ENCODE measurements at places on chromosomes 1 and 21.

DNA sequence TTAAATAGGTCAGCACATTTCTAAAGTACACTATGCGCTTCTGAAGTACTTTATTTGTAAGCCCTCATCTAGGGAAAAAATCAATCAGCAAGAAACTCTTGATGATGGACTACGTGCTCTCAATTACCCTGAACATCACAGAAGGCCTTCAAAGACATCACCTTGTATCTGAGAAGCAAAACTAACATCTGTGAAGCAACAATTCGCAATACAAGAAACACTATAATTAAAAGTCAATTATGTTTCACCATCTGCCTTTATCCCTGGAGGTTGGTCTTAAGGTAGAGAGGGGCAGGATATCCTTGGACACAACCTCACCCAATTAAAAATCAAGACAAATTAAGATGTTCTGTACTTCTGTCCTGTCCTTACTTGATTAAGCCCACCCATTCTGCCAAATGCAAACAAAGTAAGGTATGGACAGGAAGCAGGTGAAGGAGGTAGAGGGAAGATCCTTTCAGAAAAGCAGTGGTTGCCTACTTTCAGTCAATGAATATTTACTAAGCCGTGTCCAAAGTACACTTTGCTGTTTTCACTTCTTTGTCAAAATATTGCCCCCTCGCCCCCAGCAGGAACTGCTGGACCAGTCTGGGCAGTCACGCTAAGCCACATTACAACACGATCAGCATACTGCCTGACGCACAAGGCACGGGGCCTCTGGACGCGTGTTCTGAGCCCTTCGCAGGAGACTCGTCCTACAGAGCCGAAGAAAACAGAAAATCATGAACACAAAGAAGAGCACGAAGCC, 887 bp downstream of the SLC19A2 start:
- DNase-seq, result peak; percentile 47

- no peak for DNase-seq
These were observed 138.0 kb downstream of the RERE start for GRCh38 chr1:8679395-8679800.

- DNase-seq, result no peak
These were observed 1.8 kb downstream of the PTBP2 start for GRCh38 chr1:96723377-96723776.

DNA sequence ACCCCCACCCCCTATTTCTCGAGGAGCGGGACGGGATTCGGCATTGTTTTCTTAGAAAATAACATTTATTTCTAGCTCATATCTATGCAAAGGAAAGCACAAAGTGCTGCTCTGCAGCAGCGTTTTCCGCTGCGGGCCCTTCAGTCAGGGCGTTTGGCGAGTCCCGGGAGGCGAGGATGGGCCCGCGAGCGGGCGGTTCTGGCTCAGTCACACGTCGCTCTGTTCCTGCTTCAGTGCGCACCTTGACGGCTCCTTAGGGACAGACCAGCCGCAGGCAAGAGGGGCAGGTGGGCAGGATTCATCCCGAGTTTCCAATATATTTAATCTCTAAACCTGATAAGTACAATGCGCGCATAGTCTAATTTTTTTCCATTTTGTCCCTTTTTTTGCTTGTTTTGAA, 5.7 kb downstream of the DMRTA2 start:
- DNase-seq, result no peak

DNA sequence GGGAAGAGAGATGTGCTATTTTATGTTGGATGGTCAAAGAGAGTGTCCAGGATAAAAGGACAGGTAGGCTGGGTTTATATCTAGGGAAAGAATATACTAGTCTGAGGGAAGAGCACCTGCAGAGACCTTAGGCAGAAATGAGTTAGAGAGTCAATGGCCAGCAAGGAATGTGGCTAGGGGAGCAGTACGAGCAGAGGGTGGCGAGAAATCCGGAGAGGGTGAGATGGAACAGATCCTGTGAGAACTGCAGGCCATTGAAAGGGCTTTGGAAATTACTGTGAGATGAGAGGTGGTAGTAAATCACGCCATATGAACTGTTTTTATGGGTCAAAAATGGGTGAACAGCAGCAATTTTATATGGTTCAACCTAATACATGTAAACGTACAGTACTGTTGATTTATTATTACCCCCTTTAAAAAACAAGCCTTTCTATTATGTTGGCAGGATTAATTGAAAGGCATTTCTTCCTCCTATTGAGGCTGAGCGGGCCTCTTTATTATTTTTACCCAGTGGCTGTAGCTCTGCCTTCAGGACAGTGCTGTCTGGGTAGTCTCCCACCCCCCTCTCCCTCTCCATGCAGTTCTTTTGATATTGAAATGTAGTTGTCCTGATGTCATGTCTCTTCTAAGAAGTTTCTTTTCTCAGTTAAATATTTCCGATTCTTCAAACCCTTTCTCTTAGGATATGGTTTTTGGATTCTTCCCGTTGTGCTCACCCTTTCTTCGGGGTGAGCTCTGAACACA, 75.2 kb upstream of the CD1D start:
- DNase-seq, result no peak

DNA sequence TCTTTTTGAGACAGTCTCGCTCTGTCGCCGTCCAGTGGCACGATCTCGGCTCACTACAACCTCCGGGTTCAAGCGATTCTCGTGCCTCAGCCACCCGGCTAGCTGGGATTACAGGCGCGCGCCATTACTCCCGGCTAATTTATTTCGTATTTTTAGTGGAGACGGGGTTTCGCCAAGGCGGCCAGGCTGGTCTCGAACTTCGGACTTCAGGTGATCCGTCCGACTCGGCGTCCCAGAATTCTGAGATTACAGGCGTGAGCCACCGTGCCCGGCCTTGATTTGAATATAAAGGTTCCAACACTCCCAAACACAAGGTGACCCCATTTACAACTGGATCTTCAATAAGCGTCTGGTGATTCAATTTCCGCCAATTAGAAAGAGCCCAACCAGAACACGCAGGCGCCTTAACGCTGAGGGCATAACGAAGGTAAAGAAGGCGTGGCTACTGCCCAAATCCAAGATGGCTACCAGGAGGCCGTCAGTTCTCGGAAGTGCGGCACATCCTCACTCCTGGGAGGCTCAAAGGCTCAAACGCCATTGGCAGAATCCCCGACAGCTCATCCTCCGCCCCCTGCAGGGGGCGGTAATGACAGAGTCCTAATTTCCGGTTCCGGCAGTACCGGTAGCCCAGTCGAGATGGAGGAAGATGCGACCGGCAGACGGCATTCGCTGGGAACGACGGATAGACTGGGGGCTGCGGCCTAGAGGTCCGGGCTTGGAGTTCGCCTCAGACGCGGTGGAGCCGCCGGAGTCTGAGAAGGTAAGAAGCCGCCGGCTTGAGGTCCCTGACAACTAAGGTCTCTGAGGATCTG, at the start of gene SLC25A44:
SLC25A44 (plus strand) TSS at position 617 of the 812 bp plus-strand sequence. CDS start 5,744 bp downstream, outside the sequence.
- DNase-seq, result peak; percentile 96

DNA sequence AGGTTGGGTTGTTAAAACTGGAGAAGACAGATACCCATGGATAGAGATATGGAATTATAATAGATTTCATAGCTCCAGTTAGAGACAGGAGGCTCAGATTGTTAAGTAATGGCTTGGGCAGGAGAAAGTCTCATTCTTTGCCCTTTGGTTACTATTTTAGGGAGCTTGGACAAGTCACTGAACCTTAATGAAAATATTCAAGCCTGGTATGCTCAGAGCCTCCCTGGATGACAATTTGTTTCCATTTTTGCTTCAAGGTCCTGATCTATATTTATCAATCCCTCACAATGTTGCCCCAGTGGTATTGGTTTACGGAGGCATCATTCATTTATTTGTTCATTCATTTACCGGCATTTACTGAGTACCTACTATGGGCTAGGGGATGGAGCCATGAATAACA, 37.5 kb downstream of the RCSD1 start:
- no peak for DNase-seq

GRCh38 chr1:67818725-67819301, 14.5 kb downstream of the GNG12 start:
- no peak for DNase-seq

DNA sequence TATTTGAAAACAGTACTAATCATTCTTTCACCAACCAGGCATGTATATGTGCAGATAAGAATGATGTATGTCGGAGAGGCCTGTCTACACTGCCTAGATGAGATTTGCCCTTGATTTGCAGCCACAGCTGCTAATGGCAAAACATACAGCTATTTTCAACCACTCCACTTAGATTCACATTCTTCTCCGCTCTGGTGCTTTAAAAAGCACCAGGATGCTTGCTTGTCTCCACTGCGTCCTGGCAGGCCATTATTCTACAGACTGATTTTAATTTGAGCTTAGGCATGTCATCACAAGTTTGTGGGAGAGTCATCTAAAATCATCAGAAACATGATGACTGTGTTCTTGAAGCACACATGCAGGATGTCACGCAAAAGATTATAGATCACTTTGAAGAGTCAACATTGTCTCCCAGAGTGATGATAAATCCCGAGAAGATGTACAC, 119.0 kb upstream of the NRIP1 start:
- DNase-seq, result no peak

GRCh38 chr1:193120604-193121166, 1.1 kb upstream of the CDC73 start:
- DNase-seq, result no peak

DNA sequence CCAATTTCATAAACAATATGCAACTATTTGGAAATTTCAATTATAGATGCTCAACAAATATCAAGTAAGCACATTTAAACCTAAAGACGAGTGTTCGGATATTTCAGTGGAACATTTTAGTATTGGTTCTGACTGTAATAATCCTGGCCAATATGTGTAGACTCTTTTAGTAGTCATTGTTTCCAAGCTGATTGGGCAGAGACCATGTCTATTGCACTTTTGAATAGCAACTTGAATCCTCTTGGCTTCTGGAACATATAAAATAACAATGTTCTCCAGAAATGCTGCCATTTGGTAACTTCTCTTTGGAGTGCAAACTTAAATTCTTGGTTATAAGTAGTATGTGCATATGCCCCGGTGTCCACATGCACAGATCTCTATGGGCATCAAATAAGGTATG, 205.5 kb upstream of the C1orf105 start:
- no peak for DNase-seq

GRCh38 chr1:15157524-15158399, 4.2 kb downstream of the TMEM51 start:
- no peak for DNase-seq

DNA sequence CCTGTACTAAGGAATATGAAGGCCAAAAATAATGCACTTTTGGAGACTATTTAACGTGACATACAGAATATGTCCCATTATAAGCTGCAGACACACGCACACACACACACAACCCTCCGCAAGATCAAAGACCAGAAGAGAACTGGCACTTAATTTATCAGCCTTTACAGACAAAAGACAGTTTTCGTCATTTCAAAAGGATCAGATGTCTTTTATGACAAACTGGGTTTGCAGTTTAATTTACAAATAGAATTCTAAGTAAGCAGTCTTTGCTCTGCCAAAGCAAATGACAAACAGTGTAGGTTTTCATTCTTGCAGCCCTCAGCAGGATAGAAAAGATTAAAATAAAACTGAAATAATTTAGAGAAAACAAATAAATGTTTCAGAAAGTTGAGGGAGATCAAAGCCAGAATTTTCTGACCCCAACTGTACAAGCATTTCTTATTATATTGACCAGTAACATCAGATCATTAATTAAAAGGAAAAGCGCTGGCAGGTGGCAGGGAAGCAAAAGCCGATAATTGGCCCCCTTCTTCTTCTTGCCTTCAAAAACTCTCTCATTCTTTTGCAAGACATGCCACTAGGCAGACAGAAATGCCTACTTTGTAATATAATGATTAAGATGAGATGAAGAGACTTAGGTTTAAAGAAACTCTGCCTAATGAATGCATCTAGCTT, 169.0 kb downstream of the DENND1B start:
- no peak for DNase-seq

- DNase-seq, result peak; percentile 31
These were observed 1317.0 kb downstream of the MRPL39 start for GRCh38 chr21:24290151-24290833.

DNA sequence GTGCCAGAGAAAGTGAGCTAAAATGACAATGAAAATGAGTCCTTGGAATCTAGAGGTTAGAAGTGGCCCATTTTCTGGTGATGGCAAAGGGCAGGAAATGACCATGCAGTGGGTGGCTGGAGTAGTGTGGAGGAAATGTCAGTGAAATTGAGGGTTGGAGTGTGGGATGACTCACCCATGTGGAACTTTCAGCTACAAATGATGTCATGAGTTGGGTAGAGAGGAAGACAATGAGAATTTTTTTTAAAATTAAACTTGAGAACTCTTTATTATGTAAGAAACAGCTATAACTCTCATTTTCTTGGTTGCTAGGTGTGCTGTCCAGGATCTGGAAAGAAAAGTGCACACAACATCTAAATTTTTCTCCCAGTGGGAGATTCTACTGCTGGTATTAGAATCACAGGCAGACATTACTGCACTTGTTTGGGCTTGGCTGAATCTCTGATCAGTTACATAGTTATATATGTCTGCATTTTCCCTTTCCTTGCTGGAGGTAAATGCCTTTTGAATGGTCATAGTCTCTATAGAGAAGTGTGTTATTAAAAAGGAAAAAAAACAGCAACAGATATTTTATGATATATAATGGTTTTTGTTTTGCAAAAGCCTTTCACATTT, 56.8 kb upstream of the GNG12 start:
- no peak for DNase-seq

GRCh38 chr21:42627527-42628289, 25.7 kb upstream of the PDE9A start:
- DNase-seq, result no peak

DNA sequence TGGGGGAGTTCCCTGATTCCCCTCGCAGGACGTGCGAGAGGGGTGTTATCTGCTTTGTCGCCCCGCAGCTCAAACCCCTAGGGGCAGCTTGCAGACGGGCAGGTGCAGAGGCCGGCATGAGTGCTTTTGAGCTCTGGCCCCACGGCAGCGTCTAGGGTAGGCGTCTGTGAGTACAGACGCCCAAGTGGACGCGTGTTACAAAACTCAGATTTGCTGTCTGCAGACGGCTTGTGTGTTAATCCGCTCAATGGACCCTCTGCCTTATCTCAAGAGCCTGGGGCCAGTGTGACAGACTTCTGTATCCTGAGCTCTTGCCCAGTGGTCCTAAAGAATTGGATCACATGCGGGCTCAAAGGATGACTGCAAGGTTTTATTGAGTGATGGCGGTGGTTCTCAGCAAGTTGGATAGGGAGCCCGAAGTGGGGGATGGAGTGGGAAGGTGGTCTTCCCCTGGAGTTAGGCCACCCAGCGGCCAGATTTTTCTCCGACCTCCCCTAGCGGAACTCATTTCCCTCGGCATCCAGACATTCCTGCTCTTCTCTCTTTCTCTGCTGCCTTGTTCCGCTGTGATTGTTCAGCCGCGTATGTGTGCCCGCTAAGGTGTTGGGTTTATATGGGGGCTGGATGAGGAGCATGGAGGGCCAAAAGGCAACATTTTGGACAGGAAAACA, 9.4 kb downstream of the CFHR4 start:
- DNase-seq, result no peak

Measured in CD4-positive, alpha-beta T cell treated with Interleukin-17A for 4 hours (primary cell).